ENCODE measurements at places on chromosomes 7 and 10. TPM values are rescaled to one million over a fixed set of nuclear protein-coding genes. Genes with fewer than 3 reads are reported as not detected.

AKR1C8 gene
- total RNA-seq = not detected

ADAM8 gene
- total RNA-seq = 7.2 TPM

NEUROD6 gene
- total RNA-seq = not detected

DNA sequence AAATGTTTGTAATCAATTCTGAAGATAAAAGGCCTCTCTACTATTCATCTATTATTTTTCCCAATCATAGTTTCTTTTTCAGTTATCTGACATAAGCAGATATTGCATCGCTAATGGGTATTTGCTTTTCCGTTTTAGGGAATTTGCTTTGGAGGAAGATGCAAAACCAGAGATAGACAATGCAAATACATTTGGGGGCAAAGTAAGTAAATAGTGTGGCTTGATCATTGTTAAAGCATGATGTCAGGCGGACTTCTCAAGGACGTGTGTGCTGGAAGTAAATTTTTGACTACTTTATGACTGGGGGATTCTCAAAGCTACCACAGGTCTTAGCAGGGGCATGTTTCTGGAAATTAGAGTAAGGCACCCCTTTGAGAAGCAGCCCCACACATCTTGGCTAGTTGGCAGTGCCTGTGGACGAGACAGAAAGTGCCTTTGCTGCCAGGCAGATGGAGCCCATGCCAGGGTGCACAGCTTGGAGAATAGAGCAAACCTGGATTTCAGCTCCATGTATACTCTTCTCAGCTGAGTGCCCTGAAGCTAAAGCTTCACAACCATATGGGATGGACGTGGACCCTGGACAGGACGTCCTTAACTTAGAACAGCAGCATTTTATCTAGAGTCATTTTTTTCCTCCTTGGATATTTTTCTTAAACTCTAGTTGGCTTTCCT lies 68.6 kb downstream of the SRI start:
- no peak for DNase-seq

DNA sequence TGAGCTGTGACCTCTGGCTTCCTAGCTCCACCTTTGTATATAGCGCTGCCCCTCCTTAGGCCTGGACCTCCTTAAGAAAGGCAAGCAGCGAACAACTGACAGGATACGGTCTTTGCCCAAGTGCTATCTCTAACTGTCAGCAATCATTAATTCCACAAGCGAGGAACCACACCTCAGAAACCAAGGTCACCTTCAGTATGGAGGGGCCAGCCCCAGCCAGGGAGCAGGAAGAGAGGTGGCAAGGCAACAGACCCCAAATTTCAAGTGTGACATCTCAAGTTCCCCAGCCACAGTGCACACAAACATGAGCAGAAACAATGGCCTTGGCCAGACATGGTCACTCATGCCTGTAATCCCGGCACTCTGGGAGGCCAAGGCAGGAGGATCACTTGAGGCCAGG lies 4.8 kb upstream of the AOC1 start:
- DNase-seq = no peak

GRCh38 chr7:47576866-47577306 lies 5.0 kb downstream of the TNS3 start:
- no peak for DNase-seq

- no peak for DNase-seq
Observed at GRCh38 chr10:110566472-110567200, 859 bp upstream of the SMC3 start.

DNA sequence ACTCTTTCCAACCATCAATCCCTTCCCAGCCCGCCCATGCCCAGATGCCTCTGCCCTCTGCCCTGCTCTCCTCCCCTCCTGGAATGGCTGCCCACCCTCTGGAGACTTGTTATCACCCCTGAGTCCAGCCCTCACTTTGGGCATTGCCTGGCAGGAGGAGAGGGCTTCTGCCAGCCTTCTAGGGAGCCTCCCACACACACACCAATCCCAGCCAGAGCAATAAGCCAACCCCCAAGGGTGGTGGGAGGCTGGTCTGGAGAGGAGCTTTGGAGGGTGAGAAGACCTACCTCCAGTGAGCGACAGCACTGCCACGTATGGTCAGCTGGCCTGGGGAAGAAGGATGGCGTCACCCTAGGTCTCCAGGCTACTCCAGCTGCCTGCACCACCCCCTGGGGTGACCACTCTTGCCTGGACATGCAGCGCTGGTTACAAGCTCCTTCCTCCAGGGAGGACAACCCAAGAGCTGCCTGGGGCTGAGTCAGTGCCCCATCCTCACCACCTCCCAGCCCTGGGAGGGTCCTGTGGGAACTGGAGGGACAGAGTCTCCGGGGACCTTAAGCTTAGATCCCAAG lies 8.4 kb downstream of the C10orf105 start:
- DNase-seq = no peak
